ENCODE measurements at places on chromosomes 11 and 22.

DNA sequence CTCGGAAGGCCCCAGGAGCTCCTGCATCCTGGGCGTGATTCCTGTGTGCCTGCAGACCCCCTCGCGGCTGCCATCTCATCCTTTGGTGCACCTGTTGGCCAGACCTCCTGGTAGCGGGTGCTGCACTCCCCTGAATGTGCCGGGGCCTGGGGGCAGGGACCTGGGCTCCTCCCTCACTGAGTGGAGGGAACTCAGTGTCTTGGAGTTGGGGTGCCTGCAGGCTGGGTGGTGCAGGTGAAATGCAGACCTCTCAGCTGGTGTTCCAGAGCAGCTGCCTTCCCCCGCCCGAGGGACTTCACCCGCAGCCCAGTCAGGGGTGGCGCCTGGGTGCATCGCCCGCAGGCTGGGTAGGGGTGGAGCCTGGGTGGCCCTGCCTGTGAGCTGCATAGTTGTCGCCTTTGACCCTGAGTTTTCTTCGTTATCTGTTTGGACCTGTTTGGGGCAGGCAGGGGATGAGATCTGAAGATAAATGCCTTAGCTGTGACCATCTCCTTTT is 31.4 kb downstream of the LRP5 start:
- peaks cover 33% of the 10 kb centered on the region for H3K4me1 ChIP-seq
- H3K36me3 ChIP-seq: peaks cover 7% of the 10 kb centered on the region
- no peak for DNase-seq

- no peak overlapping the region for H3K27ac ChIP-seq
- peak; percentile 87 for DNase-seq
- H3K27me3 ChIP-seq: peaks cover 3% of the 10 kb centered on the region
- H3K4me3 ChIP-seq: peak overlapping the region; percentile 44
- peaks cover 3% of the 10 kb centered on the region for H3K4me1 ChIP-seq
Observed at GRCh38 chr22:19730655-19731360, 7.5 kb downstream of the GP1BB start.

DNA sequence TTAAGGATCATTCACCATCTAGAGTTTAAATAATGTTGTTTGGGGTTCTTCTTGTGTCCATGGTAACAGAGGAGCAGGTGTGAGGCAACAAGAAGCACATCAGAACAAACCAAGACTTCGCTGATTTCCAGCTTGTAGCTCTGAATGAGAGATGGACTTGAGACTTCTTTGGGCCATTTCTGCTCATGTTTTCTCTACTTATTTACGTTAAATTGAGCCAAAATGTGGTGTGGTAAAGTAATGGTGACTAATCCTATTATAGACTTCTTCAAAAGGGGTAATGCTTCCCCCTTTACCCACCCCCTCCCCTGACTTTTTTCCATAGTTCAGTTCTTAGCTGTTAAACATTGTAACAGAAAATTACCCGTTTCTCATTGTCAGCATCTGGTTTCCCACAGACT is 65.2 kb downstream of the CSTPP1 start:
- H3K4me1 ChIP-seq: peaks cover 13% of the 10 kb centered on the region
- peaks cover 8% of the 10 kb centered on the region for H3K36me3 ChIP-seq
- no peaks in the 10 kb centered on the region for H3K27me3 ChIP-seq
- no peak overlapping the region for H3K27ac ChIP-seq
- no peak for DNase-seq
- H3K4me3 ChIP-seq: no peak overlapping the region

DNA sequence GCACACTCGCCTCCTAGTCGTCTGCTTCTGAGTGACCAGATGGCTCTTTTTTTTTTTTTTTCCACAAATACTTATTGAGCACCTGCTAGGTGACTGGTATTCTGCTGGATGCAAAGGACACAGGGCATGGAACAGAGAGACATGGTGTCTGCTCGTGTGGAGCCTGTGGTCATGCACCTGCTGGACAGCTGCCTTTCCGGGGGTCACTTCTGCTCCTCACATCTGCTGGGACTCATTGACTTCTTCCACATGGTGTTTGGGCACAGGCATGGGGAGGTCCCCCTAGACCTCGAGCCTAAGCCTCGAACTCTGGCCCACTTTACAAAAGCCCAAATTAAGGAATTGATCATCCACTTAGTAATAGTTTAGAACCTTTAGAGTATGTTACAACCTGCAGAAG is 39.5 kb upstream of the EMID1 start:
- H3K4me1 ChIP-seq: peaks cover 21% of the 10 kb centered on the region
- peak overlapping the region; percentile 34 for H3K27ac ChIP-seq
- H3K27me3 ChIP-seq: peaks cover 37% of the 10 kb centered on the region
- no peak overlapping the region for H3K4me3 ChIP-seq
- no peaks in the 10 kb centered on the region for H3K36me3 ChIP-seq

DNA sequence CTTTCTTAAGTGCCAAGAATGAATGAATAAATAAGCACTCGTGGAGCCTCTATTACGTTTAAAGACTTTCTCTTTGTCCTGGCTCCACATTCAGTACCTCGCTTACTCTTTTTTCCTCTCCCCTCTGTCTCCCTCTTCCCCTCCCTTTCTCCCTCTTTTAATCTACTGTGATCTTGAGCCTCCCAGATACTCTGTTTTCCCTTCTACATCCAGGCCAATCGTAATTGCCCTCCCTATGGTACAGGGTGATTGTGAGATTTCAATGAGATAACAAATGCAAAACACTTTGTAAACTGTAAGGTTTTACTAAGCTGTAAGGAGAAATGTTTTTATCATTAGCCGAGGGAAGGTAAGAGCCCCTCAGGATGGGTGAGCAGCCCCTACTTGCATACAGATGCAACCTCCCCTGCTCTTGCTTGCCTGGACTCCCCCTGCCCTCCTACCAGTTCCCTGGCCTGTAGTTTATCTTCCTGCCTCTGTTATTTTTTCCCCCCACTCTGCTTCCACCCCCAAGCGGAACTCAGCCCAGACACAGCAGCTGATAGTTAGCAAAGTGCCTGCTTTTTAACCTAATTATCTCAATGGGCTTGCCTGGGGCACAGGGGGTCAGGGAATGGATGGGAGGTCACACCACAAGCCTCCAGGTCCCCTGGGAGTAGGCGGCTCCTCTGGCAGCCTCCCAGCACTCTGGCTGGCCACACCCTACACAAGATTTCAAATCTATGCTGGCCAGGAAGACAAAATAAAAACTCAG is 76.9 kb upstream of the CADM1 start:
- no peak for DNase-seq
- H3K27ac ChIP-seq: no peak overlapping the region
- no peaks in the 10 kb centered on the region for H3K27me3 ChIP-seq
- H3K36me3 ChIP-seq: no peaks in the 10 kb centered on the region

Measured in activated CD8-positive, alpha-beta memory T cell treated with anti-CD3 and anti-CD28 coated beads, Interleukin-2, amount 10 ng/mL, durations not matched to agents 7 days and 5 days (primary cell).